ENCODE measurements at places on chromosomes 1 and 21.

GRCh38 chr21:27129694-27130093 is 162.8 kb upstream of the ADAMTS5 start:
- no peak for DNase-seq

DNA sequence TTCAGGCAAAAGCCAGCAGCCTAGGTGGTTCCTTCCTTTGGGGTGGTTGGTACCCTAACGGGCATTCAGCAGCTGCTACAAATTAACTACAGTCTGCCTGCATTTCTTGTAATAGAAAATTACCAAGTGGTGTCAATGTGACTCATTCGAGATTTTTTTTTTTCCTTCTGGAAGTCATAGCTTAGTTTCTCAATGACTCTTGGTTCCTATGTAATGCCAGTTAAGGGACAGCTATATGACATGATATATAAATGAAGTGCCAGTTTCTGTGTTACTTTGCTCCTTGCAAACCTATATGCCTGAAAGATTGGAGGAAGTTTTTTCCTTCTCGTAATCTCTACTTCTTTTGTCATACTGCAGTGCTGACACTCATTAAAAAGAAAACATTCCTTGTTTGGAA is 2.6 kb downstream of the MGST3 start:
- no peak for DNase-seq

DNA sequence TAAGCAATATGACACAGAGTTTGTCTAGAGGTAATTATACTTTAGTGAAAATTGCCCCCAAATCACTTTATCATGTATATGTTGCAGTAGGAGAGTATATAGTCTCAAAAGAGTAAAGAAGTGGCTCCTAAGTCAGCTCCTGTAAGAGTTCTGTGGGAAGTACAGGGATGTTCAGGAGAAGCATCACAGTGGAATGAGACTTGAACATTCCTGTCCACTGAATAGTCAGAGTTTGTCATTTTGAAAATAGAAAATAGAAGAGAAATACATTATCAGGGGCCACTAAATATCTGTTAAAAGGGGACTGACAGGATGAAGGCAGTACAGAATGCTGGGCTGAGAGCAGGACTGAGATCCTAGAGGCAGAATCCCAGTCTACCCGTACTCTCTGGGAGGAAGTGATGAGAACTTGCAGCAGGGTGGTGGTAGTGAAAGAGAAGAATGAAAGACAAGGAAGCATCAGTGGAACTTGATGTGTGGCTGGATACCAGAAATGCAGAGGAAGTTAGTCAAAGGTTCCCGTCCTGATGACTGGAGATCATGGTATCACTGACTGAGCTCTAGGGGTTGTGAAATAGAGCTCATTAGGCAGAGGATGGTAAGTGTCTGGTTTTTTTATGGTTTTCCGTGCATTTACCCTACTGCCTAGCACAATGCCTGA is 153.4 kb downstream of the FMN2 start:
- peak; percentile 92 for DNase-seq

DNA sequence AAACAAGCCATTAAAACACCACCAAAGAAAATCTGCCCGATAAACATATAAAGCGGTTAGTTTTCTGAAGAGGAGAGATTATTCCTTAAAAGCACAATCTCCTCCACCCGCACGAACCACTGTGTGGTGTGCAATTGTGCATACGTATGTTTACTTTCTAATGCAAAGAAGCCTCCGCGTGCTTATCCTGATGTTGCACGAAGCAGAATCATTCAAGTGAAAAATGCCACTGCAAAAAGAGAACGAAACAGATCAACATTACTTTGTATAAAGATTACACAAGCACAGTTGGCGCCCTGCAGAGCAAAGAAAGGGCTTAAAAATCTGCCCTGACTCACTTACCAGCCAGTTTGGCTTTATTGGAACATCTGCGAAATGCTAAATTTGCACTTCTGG is 166.8 kb downstream of the ZNF281 start:
- no peak for DNase-seq

- DNase-seq, result no peak
Measured at GRCh38 chr21:46386734-46387088, 62.8 kb downstream of the PCNT start.

GRCh38 chr1:214933375-214933774 is 149.2 kb upstream of the KCNK2 start:
- DNase-seq, result no peak

DNA sequence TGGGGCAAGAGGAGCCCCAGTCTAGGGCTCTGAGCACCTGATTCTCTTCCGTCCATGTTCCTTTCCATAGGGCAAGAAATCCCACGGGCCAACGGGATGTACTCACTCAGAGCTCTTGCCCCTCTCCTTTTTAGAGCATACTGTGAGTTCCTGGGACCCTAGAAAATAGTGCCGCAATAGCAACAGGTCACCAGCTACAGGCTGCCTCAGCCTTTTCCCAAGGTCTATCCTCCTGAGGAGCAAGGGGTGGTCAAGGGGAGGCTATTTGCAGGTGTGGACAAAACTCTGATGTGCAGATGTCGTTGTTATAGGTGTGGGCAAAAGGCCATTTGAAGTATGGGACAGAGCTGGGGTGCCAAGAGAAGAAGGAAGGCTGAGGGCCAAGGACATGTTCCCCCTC is 1.6 kb upstream of the QSOX1 start:
- no peak for DNase-seq

DNA sequence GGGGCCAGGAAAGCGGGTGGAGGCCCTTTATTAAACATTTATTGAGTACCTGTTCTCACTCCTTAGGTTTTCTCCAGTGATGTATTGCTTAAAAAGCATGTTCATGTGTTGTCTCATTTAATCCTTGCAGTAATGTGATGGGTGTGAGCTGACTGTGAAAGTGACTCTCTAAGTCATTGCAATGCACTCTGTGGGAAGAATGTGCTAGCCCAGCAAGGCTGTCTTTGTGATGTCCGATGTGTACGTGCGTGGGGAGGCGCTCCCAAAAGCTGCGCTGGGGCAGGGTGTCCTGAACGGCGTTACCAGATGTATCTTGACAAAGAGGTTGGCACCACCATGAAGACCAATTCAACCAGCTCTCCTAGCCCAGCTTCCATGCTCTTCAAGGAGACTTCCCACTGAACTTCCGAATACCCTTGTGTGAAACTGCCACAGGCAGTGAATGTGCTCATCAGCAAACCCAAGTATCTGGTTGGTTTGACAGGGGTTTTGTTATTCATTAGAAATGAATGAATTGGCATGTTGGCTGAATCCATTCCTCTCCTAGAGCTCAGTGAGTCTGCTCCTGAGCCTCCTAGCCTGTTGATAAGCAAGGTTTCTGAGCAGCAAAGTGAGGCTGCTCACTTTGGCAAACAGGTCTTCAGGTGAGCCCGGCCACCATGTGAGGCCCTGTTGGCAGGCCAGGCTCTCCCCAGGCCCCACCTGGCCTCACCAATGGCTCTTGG is 28.0 kb downstream of the NUAK2 start:
- no peak for DNase-seq

- DNase-seq, result no peak
Measured at GRCh38 chr1:82445827-82446226, 645.1 kb downstream of the ADGRL2 start.

- DNase-seq, result no peak
Measured at GRCh38 chr1:78005448-78005722, 646 bp downstream of the DNAJB4 start.

DNA sequence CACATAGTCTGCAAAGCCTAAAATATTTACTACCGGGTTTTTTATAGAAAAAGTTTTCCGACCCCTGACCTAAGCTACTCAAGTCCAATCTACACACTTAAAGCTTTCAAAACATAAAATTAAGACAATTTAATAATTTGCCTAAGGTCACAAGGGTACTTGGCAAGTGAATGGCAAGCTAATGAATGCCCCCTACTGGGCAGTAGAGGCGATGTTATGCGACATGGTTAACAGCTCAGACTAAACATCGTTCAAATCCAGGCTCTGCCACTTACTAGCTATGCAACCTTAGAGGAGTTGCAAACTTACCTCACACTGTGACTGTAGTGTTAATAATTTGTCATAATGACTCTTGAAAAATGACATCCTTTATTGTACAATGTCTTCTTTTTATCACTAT is 317.2 kb upstream of the NFIA start:
- peak; percentile 65 for DNase-seq

DNA sequence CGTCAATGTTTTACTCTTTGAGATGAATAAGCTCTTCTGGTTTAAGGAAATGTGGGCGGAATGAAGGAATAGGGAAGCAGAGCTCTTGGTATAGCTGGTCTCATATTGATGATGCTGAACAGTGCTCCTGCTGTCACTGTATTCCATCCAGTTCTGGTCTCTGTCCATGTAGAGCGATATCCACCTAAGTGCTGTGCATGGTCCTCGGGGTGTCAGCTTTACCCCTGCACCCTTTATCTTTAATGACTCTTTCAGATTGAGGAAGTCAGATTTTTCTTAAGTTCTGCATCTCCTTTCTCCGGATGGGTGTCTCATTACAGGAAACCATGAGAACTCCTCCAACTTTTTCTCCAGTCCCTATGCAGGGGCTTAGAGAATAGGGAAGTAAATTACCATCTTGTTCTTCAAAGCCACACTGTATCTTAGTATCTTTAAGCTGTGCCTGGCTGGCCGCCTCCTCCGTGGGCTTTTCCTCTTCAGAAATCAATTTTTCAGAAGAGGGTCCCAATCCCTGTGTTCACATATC is 52.9 kb downstream of the PDE4B start:
- no peak for DNase-seq

DNA sequence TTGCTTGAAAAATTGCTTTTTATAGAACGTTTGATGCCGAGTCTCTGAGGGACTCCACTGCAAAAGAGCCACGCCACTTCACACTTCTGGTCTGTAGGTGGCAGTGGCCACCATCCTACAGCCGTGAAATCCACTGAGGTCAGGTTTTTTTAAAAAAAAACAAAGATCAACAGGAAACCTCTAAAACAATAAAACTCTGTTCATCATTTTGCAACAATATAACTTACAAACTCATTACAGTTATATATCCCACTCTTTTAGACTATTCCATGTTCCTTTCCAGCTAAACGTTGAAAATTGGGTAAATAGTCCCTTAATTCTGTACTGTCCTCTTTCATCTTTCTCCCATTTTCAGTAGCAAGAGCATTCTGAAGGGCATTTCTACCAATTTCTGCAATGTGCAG is 64.6 kb upstream of the FMN2 start:
- DNase-seq, result peak; percentile 68

GRCh38 chr1:27365372-27366112 is 1.2 kb downstream of the MAP3K6 start:
- peak; percentile 90 for DNase-seq

GRCh38 chr1:32885676-32886003 is 651 bp upstream of the HPCA start:
- DNase-seq, result no peak

- no peak for DNase-seq
Measured at GRCh38 chr1:8764293-8764937, 53.0 kb downstream of the RERE start.

DNA sequence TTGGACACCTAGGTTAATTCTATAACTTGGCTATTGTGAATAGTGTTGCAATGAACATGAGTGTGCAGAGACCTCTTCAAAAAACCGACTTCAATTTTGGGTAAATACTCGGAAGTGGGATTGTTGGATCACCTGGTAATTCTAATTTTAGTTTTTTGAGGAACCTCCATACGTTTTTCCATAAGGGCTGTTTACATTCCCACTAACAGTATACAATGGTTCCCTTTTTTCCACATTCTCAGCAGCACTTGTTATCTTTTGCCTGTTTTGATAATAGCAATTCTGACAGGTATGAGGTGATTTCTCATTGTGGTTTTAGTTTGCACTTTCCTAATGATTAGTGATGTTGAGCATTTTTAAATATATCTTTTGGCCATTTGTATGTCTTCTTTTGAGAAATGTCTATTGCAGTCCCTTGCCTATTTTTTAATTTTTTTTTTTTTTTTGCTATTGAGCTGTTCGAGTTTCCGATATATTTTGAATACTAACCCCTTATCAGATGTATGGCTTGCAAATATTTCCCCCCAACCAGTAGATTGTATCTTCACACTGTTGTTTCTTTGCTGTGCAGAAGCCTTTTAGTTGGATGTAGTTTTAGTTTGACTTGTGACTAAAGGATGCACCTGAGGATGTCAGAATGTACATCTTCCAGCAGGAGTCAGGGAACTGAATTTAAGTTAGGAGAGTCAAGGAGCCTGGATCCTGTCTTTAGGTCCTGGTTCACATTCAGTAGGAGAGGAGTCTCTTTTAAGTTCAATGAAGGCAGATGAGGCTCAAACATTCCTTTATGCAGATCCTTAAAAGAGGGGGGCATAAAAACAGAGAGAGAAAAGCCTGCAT is 120.0 kb downstream of the S1PR1 start:
- DNase-seq, result no peak

- no peak for DNase-seq
Measured at GRCh38 chr1:211827051-211827450, 3.5 kb downstream of the LPGAT1 start.

- DNase-seq, result no peak
Measured at GRCh38 chr1:92273039-92273438, 25.7 kb downstream of the GLMN start.

- DNase-seq, result no peak
Measured at GRCh38 chr1:48003741-48004531, 6.8 kb upstream of the TRABD2B start.

- no peak for DNase-seq
Measured at GRCh38 chr1:193368302-193368701, 181.9 kb upstream of the B3GALT2 start.

- no peak for DNase-seq
Measured at GRCh38 chr1:52542085-52542688, 10.7 kb downstream of the TUT4 start.

DNA sequence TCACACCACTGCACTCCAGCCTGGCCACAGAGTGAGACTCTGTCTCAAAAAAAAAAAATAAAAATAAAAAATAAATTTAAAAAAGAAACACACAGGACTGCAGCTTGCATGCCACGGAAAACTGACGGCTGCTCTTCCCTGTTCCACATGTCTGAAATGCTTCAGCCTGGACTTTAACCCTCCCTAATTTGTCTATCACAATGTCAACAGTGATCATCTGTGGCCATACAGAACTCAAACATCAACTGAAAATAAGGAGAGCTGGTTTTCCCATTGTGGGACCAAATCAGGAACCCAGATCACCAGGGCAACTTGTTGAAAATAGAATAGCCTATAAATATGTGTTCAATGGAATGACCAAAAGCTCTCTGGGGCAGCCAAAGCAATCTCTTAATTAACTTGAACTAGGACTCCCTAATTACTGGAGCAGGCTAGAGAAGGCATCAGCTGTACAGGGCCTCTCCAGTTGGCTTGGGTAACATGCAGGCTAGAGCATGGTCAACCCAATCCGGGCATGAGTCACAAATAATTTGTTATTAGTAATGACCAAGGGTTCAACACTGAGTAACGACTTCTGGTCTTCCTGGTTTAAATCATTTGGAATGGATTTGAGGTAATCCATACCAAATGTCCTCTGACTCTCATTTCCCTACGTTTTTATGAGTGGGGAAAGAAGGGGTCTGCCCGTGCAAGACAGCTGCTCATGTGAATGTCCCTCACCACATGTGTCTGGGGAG is 62.7 kb upstream of the KAZN start:
- DNase-seq, result no peak

DNA sequence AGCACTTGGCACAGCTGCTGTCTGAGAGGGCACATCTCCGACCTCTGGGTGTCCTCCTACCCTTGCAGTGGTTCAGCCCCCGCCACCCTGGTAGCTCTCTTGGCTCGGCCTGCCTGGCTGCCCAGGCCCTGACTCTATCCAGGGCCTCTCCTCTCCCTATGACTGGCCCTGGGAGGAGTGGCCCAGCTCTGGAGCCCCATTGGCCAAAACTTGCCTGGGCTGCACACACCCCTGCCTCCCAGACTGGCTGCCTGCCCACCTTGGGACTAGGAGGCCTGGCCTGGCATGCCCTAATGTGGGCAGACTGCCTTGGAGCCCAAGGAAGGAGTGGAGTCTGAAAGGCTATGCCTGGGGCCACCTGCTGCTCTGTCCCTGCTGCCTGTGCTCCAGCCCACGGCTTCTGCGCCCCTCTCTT is 33.6 kb downstream of the ACOT11 start:
- DNase-seq, result peak; percentile 56

GRCh38 chr1:56551691-56552090 is 27.7 kb downstream of the PLPP3 start:
- DNase-seq, result no peak

All from iris pigment epithelial cell (primary cell).